Activated CD4-positive, alpha-beta memory T cell treated with anti-CD3 and anti-CD28 coated beads for 36 hours (primary cell): ENCODE measurements at places on chromosomes 2 and 18. TPM values are rescaled to one million over a fixed set of nuclear protein-coding genes. Genes with fewer than 3 reads are reported as not detected.

PIK3C3 gene
- 46.8 TPM for total RNA-seq

VWC2L gene
- total RNA-seq: not detected

FIGN gene
- total RNA-seq: not detected

ADAM23 gene
- 1.8 TPM for total RNA-seq

ZNF521 gene
- not detected for total RNA-seq

FAM228A gene
- total RNA-seq: 0.17 TPM

NEU2 gene
- not detected for total RNA-seq

GALNT13 gene
- not detected for total RNA-seq

DNA sequence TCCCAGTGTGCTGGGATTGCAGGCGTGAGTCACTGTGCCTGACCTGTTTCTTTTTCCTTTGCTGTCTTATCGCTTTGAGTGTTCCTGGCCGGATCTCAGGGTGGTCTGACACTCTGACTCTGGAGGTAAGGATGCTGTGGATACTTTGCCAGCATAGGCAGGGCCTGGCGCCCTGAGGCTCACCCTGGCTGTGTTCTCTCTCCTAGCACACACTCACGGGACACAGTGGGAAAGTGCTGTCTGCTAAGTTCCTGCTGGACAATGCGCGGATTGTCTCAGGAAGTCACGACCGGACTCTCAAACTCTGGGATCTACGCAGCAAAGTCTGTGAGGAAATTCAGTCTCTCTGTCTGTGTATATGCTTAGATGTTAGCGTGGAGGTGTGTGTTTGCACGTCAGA is 18.0 kb upstream of the SAG start:
- DNase-seq: no peak

DNA sequence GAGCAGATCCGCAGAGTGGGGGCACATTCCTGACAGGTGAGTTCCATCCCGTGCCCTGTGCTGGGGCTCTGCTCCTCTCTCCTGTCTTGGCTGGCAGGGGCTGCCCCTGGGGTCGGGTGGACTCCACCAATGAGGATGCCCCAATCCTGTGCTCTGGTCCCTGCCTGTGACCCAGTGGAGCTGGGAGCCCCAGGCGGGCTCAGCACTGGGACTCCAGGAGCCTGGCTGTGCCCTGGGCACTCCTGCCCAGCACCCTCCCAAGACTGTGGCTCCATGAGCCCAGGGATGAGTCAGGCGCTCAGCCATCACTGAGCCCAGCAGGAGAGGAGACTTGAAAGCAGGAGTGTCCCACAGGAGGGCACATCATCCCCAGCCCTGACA is 53.9 kb downstream of the MBP start:
- no peak for DNase-seq

GRCh38 chr2:176107731-176108181 is 676 bp downstream of the HOXD11 start:
- no peak for DNase-seq

GRCh38 chr2:43524177-43524965 is 71.5 kb downstream of the THADA start:
- no peak for DNase-seq

DNA sequence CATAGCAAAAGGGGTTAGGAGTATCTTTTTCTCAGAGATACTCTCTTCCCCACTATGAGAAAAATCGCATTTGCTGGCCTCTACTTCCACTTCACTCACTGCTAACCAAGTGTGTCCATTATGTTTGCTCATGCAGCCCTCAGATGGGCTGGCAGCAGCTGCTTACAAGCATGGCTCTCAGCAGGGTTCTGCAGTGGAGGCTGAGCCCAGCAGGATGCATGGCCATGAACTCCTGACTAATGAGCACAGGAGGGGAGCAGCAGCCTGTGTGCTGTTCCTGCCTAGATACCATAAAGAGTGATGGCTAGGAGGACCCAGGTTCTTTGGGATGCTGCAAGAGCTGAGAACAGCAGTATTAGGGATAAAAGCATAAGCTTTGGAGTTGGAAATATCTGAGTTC is 316.9 kb upstream of the THSD7B start:
- DNase-seq: no peak

DNA sequence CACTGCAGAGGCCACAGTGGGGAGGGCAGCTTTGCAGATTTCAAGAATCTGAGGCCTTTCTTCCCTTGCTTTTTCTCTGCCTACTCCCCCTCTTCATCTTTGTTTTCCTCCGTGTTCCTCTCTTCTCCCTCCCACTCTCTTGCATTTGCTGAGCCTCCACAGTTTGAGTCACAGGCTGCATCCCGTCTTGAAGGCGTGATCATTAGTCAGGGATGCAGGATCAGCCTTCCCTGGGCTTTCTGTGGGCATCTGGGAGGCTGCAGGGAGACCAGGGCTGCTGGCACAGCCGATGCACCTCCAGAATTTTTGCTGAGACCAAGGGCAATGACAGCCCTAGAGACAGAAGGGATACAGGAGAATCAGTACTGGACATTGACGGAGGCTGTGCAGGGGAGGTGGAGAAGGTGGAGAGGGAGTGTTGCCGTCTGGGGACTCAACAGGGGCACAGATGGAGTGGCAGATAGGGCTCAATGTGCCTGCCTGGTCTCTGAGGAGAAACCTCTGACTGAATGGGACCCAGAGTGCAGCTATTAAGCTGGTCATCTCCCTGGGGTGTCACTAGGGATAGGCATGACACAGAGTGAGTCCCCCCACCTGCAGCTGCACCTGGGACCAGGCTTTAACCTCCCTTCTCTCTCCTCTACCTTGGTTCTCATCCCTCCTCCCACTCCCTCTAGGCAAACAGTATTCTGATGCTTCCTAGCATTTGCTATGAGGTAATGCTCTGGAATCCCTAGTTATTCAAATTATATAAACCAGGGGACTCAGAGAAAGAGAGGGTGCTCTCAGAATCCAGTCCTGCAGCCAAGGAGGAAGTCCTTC is 29.0 kb upstream of the DNAJC27 start:
- no peak for DNase-seq

DNA sequence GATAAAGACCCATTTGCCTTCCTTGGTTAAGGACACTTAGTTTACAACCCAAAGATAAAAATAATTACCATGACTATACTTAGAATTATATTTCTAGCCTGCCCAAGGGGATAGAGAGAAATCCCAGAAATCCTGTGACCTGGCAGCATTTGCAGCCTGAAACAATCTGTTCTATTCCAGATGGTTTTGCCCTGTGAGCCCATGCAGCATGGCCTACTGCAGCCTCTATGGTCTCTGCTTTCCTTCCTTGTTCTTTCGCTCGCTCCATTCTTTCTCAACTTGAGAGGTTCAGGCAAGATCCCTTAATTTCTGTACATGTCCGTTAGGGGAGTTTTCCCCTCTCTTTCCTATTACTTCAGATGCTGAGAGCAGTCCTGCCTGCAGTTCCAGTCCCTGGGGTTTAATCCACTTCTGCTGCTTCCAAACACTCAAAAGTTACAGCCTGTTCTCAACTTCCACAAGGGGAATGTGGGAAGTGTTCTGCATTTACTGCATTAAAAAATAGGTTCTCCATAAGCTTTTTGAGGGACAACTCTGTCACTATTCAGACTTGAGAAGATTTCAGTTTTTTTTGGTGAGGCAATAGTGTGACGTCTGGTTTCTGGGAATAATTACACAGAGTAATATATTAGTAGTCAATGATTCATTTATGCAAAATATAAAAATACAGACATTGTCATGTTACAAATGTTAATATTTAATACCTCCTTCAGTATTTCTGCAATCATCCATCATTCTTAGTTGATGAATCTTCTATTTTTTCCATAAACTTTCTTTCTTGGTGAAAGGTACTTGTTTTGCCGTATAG is 80.3 kb downstream of the CDCA7 start:
- no peak for DNase-seq

DNA sequence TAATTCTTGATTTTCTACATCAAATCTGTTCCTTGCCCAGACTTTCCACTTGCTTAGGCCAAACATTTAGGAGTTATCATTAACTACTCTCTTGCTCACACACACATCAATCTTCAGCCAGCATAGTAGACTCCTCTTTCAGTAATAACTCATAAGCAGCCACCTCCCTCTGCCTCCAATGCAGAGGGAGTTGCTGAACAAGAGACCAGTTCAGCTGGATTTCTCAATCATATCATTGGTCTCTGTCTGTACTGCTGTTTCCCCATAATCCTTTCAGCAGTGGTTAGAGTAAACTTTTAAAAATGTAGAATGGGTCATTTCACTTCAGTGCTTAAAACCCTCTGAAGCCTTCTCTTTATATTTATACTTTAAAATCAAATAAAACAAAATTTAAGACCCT is 112.9 kb downstream of the SLC39A10 start:
- no peak for DNase-seq
